ENCODE measurements at places on chromosomes 5 and 9.

DNA sequence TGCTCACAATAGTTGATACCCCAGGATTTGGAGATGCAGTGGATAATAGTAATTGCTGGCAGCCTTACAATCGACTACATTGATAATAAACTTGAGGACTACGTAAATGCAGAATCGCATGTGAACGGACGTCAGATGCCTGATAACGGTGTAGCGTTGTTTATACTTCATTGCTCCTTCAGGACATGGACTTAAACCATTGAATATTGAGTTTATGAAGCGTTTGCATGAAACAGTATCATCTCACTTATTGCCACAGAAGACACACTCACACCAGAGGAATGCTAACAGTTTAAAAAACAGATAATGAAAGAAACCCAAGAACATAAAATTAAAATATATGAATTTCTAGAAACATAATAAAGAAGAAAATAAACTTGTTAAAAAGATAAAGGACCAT, 101.6 kb downstream of the GABBR2 start:
- no peak for DNase-seq

DNA sequence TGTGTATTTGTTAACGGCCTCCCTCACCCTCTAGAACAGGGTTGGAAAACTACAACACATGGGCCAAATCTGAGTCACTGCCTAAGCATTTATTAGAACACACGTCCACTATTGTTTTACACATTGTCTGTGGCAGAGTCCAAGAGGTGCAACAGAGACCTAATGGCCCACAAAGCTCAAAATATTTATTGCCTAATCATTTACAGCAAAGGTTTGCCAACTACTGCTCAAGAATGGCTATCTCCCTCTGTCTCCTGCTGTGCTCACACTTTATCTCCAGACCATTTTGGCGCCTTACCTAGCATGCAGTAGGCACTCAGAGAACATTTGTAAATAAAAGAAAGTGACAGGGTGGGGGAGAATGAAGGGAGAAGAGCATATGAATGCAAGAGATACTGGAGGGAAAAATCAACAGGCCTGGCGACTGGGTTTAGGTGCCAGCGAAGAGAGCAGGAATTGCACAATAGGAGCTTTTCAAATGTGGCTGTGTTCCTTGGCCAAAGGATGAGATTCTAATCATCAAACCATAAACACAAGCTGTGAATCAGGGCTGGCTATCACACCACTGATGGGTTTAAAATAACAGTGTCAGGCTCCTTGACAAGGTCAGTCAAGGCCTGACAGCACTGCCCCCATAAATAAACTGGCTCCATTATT, 80.3 kb downstream of the EPB41L4A start:
- DNase-seq = no peak

GRCh38 chr5:148179234-148179824, 11.0 kb downstream of the SPINK14 start:
- no peak for DNase-seq

DNA sequence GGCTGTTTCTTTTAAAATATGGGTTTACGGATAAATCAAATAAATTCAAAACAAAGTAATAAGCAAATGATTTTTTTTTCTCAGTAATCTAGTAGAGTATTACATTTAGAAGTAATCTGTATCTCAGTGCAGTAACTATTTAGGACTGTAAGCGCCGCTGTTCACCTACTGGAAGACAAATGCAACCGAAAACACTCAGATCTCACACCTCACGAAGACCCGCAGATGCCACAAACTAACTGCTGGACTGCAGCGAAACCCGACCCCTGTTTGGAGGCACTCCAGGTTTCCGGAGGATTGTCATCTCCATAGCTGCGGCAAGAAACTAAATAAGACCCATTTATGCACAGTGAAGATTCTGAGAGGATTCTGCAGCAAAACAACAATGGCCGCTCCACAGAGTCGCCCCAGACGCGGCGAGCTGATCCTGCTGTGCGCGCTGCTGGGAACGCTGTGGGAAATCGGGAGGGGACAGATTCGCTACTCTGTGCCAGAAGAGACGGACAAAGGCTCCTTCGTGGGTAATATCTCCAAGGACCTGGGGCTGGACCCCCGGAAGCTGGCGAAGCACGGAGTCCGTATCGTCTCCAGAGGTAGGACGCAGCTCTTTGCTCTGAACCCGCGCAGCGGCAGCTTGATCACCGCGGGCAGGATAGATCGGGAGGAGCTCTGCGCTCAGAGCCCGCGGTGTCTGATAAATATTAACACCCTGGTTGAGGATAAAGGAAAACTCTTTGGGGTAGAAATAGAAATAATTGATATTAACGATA, at the start of gene PCDHGA8:
Gene PCDHGA8 (plus strand): TSS at position 205 of the 770 bp plus-strand sequence. CDS start 181 bp downstream, at position 386.
- DNase-seq = no peak

- no peak for DNase-seq
These were observed 92.2 kb upstream of the SLCO4C1 start for GRCh38 chr5:102388235-102388634.

- DNase-seq = no peak
These were observed 4.6 kb downstream of the C1QTNF3 start for GRCh38 chr5:34038390-34038789.

- DNase-seq = no peak
These were observed 13.6 kb downstream of the LCN10 start for GRCh38 chr9:136729144-136729543.

GRCh38 chr9:4842734-4843133, 50.0 kb downstream of the RCL1 start:
- no peak for DNase-seq

DNA sequence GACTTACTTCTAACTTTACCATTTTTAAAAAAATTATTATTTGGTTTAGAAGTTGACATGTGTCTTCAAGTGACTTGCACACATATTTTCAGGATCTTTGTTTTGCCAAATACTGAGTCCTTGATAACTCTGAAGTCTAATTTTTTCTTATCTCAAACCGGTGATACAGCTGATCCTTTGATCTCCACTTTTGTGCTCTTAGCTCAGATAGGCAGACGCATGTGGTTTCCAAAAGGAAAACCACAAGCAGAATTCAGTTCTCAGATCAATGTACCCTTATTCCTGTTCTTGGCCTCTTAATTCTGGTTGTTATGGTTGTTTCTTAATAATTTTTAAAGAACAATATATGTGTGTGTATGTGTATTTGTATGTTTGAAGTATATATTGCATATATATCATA, 238.3 kb upstream of the EDIL3 start:
- no peak for DNase-seq

DNA sequence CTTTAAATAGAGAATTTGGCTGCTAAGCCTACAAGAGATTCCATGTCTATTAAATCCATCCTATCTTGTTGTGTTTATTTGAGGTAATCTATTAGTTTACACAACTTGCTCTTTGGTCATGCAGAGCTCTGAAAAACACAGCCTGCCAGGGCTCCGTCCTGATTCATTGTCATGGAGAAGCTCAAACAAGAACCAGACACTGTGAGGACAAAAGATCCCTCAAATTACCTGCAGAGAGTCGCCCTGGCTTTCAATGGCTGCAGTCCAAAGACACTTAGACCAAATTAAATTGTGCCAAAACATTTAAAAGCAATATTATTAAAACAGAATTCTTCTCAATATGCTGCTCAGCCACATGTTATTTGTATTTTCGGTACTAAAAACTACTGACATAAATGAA, 60.1 kb downstream of the CDH18 start:
- no peak for DNase-seq

GRCh38 chr5:116401576-116401975, 173.0 kb downstream of the SEMA6A start:
- DNase-seq = no peak

- DNase-seq = no peak
These were observed 542.3 kb downstream of the PDE4D start for GRCh38 chr5:59351076-59351794.

DNA sequence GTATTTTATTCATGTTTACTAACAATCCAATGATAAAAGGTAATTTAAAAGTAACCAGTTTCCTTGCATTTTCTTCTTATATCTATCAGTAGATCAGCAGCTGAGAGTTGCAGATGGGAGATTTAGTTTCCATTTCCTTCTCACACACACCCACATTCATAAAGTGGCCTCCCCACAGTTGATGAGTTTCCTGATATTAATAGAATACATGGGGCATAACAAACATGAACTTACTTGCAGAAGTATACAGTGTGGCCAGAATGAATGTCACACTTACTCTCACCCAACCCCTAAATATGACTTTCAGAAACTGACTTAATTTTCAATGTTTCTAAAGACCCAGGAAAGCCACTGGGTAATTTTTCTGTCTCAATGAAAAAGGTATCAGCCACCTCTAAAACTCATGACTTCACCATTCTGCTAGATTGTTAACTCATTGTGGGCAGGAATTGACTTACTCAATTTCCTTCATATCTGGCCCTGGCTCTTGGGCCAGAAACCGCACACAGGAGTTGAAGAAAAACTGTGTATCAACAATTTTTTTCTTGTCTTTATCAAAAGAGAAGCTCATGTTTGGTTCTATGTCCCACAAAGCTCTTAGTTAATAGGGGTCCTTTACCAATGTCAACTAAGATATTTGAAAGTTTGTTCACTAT, 63.5 kb upstream of the OSMR start:
- no peak for DNase-seq

- no peak for DNase-seq
These were observed 1456.4 kb upstream of the ACO1 start for GRCh38 chr9:30928045-30928444.

GRCh38 chr9:115606838-115607237, 488.9 kb upstream of the TNC start:
- no peak for DNase-seq

GRCh38 chr5:82158755-82159413, 119.3 kb downstream of the RPS23 start:
- no peak for DNase-seq

- DNase-seq = no peak
These were observed 369.0 kb upstream of the IRX4 start for GRCh38 chr5:2251751-2252150.

- no peak for DNase-seq
These were observed 208.1 kb upstream of the S1PR3 start for GRCh38 chr9:88782931-88783710.

DNA sequence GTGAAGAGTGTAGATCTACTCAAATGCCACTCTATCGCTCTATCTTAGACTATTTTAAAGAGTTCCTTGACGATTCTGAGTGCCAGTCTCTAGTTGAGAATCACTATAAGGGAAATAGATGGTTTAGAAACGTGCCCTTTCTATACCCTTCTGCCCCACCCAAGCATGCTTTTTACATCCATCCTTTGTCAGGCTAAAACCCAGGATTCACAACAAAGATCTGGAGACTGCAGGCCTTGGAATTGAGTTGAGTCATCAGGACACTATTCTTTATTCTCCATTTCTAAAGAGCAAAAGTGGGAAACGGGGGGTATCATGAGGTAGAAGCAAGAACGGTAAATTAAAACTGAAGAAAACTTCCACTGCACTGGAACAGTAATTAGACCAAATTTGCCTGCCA, 48.7 kb downstream of the ELAVL2 start:
- no peak for DNase-seq

DNA sequence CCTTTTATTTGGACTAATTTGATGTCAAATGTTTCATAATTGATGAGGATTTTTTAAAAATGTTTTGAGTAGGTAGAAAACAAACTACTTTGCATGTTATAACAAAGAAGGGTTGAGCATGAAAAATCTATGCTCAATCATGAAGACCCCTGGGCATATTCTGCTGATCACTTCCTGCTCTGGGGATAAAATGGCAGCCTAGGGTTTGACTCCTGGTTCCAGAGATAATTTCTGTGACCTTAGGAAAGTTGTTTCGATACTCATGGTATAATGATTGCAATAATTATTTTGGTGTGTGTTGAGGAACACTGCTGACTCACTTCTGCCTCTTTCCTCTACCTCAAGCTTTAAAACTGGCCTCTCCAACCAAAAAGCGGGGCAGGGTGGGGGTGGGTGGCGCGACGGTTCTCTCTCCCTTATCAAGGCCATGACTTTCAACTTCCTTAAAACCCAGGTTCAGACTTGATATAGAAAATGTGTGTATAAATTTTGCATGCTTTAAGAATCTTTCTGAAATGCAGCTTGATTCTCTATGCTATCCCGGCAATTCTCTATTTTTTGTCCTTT, 6.0 kb upstream of the PIP5K1B start:
- DNase-seq = no peak

DNA sequence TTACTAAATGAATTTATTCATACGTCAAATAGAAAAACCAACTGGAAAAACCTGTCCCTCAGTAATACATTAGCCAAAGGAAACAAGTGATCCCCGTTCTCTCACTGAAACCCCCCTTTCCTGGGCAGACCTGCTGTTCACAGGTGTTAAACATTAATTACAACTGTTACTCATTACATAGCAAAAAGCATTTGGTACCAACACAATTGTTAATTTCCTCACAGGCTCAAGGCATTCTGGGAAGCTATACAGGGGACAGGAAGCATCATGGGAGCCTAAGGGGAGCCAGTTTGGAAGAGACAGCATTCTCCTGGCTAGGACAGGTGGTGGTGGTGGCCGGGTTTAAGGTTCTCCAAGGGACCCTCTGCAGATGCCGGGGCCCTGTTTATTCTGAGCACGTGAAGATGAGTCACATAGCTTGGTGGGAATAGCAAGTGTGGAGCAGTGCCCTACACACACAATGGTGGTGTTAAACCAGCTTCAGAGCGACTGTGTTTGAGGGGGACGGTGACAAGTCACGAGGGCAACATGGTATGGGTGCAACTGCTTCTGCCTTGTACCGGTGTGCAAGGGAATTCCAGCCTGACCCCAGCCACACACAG, 62.6 kb upstream of the SLC25A51 start:
- no peak for DNase-seq

GRCh38 chr9:132059361-132059760, 20.3 kb downstream of the MED27 start:
- no peak for DNase-seq

- no peak for DNase-seq
These were observed 249.0 kb downstream of the ARHGAP26 start for GRCh38 chr5:143019157-143019556.

- no peak for DNase-seq
These were observed 106.8 kb upstream of the NREP start for GRCh38 chr5:111863801-111864200.

DNA sequence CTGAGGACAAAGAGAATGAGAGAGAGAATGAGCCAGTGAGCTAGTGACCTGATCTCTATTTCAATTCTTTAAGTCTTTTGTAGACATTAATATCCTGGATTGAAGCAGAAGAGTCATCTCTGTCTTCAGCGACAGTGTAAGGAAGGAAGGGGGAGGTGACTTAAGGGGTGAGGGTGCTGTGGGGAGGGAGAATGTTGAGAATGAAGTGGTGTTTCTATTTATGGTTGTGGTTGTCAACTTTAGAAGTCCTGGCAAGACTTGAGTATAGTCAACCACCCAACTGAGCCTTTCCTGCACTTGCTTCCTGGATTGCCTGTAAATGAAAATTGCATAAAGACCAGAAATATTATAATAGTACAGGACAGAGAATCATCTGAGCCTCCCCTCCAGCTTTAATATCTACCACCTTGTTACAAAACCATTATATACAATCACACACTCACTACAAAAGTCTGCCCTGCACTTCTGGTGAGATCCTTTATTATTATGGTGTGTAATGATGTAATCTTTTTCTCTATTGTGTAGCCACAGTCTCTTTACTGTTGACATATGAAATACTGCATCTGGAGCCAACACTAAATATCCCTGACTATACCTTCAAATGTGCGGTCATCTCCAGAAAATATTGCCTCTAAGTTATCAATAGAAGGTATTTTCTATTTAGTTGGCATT, 91.7 kb downstream of the NTRK2 start:
- no peak for DNase-seq

GRCh38 chr9:68416936-68417564, 60.6 kb downstream of the PGM5 start:
- DNase-seq = no peak

Measured in right forelimb (tissue), 1 donor.